Renal cortical epithelial cell (primary cell): ENCODE measurements at places on chromosomes 5 and 9.

- DNase-seq = no peak
These were observed 1.0 kb downstream of the NUDCD2 start for GRCh38 chr5:163458778-163459385.

DNA sequence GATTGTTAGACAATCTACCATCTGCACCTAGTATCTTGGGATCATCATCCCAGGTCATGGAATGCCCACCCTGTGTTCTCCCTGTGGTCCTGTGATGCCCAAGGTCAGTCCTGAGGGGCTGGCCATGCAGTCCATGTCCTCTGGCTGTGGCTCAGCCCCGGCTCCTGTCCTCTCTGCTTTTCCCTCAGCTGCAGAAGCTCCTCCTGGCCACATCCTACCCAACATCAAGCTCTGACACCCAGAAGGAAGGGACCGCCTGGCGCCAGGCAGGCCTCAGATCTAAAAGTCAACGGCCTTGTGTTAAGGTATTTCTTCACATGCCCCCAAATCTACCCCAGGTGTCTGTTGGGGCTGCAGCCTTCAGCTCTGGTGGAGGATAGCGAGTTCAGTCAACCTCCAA is 100.5 kb downstream of the PPARGC1B start:
- no peak for DNase-seq

- DNase-seq = peak; percentile 38
These were observed 73.2 kb upstream of the SMARCA2 start for GRCh38 chr9:1941989-1942388.

- DNase-seq = no peak
These were observed 5.5 kb downstream of the NOL6 start for GRCh38 chr9:33468215-33468730.

DNA sequence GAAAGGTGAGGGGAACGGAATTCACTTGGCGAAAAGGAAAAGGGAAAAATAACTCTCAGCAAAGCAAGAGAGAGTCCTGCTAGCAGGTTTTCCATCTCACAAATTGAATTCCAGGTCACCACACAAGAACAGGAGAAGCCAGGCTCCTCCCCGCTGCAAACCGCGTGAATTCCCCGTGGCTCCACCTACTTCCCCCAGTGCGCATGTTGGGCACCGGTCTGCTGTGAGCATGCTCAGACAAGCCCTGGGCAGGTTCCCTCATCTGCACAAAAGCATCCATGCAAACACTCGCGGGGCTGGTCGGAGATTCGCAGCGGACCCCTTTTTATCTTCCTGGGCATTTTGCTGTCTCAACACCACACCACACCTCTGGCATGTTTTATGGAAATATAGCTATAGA is 58.5 kb upstream of the S1PR3 start:
- DNase-seq = no peak

GRCh38 chr5:173602423-173602822 is 14.0 kb downstream of the BOD1 start:
- DNase-seq = peak; percentile 19

DNA sequence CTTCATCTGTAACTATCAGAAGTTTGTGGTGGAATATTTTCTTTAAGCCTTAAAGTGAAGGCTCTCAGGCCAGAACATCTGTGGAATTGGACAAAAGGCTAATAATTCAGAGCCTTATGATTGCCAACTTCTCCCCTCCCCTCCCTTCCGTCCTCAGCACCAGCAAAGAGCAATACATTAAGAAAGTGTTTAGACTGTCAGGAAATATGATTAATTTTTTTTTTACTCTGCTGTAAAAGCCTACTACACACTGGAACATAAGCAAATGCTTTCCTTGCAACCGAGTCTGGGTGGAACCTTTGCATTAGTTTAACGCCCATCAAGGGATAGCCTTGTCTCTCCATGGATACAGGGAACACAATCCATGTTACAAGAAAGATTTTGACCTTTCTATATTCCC is 110.3 kb upstream of the TARS1 start:
- no peak for DNase-seq

DNA sequence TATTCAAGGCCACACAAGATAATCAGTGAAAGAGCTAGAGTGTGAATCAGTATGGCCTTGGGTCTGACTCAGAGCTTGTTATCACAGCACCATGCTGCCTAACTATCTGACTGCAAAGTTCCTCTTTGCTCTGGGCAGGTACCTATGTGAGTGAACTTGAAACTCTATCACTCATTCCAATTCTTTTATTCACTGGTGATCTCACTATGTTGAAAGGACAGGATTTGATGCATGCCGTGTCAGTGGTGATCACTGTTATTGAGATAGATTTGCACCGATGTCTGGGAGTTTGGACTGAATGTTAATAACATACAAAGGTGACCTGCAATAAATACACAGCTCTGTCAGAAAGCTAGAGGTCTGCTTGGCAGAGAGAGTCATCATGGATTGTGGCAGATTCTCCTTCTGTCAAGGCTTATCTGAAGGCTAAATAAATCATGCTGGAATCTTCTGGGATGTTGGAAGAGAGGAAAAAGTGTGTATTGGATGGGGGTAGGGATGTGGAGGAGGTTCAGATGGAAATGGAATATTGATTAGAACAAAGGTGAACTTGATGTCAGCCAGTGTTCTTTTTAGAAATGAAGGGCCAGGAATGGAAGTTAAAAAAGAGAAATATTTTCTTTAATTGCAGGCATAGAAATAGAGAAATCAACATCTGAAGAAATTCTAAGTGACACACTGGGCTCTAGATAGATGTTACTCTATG is 91.8 kb upstream of the TNC start:
- peak; percentile 77 for DNase-seq

DNA sequence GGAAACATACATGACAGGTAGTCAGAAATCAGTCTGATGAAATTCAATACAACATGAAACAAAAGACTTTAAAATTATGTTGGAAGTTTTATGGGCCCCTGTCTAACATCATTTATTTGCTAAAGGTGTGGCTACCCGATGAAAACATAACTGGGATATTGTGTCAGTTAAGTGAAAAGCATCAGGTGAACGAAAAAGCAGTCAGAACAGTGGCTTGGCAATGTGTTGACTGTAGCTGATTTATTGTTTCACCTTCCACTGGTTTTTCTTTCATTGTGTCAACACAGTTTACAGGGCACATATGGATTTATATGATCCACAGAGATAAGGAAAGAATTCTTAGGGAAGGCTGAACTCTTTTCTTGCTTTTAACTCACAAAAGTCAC is 429.6 kb upstream of the ZNF608 start:
- no peak for DNase-seq

GRCh38 chr5:57408714-57409113 is 73.9 kb downstream of the ACTBL2 start:
- DNase-seq = peak; percentile 86

DNA sequence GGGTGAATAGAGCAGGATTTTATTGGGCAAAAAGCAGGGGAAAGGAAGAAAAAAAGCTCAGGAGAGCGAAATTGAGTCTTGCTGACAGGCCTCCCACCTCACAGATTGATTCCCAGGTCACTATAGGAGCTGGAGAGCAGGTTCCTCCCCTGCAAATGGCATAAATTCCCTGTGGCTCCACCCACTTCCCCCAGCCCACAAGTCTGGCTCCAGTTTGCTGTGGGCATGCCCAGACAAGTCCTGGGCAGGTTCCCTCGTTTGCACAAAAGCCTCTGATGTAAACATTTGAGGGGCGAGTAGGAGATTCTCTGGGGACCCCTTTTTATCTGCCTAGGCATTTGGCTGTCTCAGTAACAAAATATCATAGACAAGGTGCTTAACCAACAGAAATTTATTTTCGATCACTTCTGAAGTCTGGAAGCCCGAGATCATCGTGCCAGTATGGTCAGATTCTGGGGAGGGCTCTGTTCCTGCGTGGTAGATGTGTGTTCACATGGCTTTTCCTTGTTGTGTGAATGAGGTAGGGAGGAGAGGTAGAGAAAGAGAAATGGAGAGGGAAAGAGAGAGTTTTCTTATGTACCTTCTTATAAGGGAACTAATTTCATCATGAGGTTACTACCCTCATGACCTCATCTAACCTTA is 614.5 kb downstream of the MAT2B start:
- peak; percentile 55 for DNase-seq

GRCh38 chr5:63877961-63878360 is 84.3 kb downstream of the HTR1A start:
- no peak for DNase-seq

GRCh38 chr5:165119175-165119574 is 1613.8 kb downstream of the MAT2B start:
- DNase-seq = no peak

DNA sequence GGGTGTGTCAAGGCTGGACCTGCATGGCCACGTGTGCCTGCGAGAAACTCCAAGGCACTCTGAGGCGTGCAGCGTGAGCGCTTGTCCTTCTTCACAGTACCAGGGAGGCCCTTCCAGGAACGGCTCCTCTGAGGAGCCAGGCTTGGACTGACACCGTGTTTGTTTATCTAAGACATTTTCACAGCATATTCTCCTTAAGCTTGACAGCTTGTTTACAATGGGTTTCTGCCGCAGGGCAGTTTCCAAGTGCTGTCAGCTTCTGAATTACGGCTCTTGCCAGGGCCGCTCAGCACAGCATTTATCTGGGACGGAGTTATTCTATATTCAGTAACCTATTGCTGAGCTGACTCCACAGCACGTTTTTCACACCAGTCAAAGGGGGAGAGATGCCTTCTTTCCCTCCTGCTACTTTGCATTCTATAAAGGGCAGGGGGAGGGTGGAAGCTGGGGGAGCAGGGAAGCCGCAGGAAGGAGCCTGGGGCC is 98.4 kb downstream of the LMNB1 start:
- DNase-seq = peak; percentile 43

DNA sequence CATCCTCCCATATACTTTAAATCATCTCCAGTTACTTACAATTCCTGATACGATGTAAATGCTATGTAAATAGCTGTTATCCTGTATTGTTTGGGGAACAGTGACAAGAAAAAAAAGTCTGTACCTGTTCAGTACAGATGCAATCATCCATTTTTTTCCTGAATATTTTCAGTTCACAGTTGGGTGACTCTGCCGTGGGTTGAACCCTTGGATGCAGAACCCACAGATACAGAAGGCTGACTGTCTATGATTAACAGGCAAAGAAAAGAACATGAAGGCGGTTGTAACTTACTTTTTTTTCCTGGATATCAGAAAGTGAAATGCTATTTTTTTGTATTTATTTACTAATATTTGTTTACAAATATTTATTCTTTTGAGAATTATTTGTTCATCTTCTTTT is 33.2 kb downstream of the DAP start:
- DNase-seq = no peak

- DNase-seq = no peak
These were observed 172.6 kb downstream of the RGS3 start for GRCh38 chr9:113636165-113636564.

DNA sequence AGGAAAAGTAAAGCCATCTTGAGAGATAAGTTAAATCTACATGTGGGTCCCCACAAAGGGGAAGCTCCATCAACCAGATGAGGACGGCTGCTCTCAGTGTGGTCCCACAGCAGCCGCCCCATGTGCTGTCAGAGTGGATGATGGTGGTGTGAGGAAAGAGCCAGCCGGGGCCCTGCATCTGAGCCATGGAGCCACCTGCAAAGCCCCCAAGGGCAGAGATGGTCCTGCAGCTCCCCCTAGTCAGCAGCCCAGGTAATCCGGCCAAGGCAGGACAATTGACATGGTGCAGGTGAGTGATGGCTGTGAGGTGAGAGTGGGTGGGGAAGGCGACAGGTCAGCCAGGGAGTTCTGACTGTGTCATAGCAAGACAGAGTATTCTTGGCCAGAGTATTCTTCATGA is 458.8 kb downstream of the ICE1 start:
- no peak for DNase-seq

DNA sequence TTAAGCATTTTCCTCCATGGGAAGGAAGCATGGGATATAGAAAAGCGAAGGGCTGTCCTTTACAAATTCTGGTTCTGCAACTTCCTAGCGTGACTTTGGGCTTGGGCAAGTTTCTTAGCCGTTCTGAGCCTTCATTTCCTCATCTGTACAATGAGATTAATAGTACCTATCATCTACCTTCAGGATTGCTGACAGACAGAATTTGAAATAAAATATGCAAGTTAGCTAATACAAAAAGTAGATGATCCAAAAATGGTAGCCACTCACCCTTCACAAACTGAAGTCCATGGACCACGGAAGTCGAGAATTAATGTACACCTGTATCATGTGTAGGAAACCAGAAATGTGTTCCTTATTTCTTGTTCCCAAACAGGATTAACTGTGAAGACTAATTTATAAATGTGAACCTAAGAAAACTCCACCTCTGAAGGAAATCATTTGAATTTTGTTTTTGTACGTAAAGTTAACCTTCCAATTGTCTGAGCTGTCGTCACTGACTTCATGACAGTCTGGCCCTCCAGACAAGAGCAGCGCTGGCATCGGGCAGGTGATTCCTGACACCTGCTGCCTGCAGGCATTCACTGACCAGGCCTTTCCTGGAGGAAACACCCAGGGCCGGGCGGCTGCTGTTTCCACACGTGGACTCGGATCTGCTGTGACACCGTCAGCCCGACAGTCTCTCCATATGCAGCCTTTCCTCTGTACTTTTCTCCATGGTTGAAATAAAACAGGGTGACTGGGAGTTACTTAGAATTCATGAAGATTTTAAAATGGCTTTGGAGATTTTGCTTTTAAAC is 63.4 kb downstream of the PSMB7 start:
- no peak for DNase-seq

DNA sequence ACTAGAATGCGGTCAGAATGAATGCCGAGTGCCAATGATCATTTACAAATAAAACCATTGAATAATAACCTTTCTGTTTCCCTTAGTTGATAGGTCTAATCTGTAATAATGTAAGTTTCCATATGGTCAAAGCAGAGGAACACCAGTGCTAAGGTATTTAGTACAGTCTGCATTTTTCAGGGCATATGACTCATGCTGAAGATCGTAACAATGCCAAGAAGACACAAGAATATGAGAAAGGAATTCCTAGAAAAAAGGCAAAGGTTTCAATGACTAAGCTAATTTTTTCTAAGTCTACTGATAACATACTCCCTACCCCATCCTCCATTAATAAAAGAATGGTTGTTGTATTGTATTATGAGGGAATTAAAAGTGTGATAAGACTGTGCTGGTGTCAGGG is 2.8 kb downstream of the OR1L8 start:
- DNase-seq = peak; percentile 85

GRCh38 chr5:86374611-86375010 is 243.1 kb upstream of the COX7C start:
- DNase-seq = no peak

GRCh38 chr9:82334286-82334685 is 345.7 kb downstream of the SPATA31D1 start:
- peak; percentile 72 for DNase-seq

GRCh38 chr5:142542906-142543305 is 143.0 kb downstream of the FGF1 start:
- DNase-seq = peak; percentile 16

GRCh38 chr5:158349987-158350386 is 491.0 kb upstream of the CLINT1 start:
- DNase-seq = no peak

DNA sequence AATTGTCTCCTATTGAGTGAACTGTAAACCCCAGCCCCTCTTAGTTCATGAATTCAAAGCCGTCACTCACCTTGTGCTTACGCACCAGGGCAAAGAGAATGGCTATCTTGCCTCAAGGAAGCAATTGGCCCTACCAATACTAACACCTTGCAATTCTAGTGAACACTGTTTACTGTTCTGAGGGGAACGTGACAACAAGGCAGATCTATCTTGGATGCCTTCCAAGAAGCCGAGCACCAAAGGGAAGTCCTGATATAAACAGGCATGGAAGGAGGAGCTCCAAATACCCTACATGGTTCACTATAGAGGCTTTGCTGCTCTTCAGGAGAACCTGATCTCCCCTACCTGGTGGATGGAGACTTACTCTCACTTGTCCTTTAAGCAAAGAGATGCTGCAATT is 1.7 kb upstream of the PLPPR1 start:
- peak; percentile 2 for DNase-seq

GRCh38 chr9:37998881-37999587 is 70.0 kb downstream of the SHB start:
- DNase-seq = peak; percentile 29
